Cortex of kidney (tissue), 1 donor: ENCODE measurements at places on chromosomes 1 and 21.

- no peak for DNase-seq
Observed at GRCh38 chr21:21039624-21040170, 41.5 kb downstream of the NCAM2 start.

- DNase-seq: no peak
Observed at GRCh38 chr1:225990705-225991464, 8.3 kb downstream of the SDE2 start.

DNA sequence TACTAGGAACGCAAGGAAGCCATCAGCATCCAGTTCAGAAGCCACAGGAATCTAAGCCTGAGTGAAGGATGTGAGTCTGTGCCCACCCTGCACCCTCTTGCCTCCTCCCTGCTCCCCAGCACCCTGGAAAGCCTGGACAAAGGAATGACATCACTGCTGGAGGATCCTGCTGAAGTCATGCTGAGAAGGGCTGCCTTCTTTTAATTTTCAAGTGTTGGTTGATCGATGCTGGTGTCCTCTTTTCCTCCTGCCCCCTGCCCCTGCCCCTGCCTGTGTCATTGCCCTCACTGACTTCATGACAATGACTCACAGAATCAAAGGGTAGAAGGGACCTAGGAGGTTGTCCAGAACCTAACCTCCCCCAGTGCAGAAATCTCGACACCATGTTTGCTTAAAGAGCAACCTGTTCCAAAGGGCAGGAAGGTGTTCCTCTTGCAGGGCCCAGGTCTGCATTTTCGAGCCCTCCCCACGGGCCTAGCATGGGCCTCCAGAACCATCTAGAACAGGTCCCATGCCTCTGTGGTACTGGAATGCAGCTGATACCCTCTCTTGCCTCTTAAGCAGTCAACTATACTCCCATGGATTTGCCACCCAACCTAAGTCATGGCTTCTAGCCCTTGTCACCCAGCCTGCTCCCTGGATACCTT, 9.6 kb downstream of the DHRS3 start:
- no peak for DNase-seq

DNA sequence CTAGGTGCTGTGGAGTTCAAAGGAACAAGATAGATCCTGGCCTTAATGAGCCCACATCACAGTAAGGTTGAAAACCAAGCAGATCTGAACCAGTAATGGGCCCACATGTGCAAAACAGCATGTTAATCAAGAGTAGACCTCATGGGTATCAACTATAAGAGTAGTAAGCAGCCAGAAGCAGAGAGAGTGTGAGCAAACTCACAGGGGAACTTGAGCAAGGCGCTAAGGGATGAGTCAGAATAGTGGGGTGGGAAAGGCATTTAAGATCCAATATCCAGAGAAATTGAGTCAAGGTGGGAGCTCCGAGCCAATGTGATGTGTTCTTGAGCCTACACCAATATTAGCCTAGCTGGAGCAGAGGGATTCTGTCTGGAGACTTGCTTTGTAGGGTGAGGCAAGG, 52.4 kb upstream of the GJA5 start:
- no peak for DNase-seq

- no peak for DNase-seq
Observed at GRCh38 chr1:162327788-162328165, 48.9 kb downstream of the SPATA46 start.
